Endothelial cell of coronary artery (primary cell): ENCODE measurements at places on chromosomes 2 and 18. TPM values are rescaled to one million over a fixed set of nuclear protein-coding genes. Genes with fewer than 3 reads are reported as not detected.

Gene FSHR
- not detected in 2 replicates for total RNA-seq

Gene TMEM37
- 0.94 and 1.3 TPM in 2 replicates for total RNA-seq

Gene ESCO1
- 9.6 and 12.4 TPM in 2 replicates for total RNA-seq

Gene DLGAP1
- 0.09 and 0.18 TPM in 2 replicates for total RNA-seq

Gene MCFD2
- 171 and 186 TPM in 2 replicates for total RNA-seq
